Fibroblast of gingiva (primary cell): ENCODE measurements at places on chromosomes 3 and 15.
A peak's percentile ranks its signal among the peaks of the same experiment; 100 is the strongest.

- no peak for DNase-seq
Observed at GRCh38 chr3:38253704-38254103, 11.9 kb upstream of the SLC22A13 start.

DNA sequence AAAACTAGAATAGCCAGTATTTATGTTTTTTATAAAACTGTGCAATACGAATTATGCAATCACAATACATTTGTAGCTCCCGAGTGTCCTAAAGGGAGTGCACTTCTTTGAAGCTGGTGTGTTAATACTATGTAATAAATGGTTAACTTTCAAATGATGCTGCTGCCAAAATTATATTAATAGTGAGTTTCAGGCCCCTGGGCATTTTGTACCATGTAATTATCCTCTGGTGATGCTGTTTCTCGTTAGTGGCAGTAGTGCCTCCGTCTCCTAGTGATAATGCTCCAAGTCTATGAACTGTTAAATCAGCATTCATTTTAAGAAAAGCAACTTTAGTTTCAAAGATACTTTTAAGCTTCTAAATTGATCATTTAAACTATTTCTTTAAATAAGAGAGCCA is 132.7 kb upstream of the BHLHE40 start:
- DNase-seq, result no peak

DNA sequence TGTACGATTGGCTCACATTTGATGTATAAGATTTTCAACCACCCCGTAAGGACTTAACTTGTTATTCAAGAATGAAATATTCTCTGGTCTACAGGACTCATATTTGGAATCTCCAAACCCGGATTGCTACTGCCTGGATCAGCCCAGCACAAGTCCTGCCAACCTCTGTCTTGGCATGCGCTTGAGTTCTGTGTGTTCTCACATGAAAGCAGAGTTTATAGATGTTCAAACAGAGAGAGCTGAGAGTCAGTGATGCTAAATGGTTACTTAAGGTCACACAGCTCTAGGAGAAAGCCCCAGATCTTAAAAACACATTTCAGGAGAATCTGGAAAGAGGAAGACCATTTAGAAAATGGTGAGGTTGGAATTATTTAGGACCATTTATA is 268.0 kb upstream of the TBL1XR1 start:
- DNase-seq, result peak; percentile 53

DNA sequence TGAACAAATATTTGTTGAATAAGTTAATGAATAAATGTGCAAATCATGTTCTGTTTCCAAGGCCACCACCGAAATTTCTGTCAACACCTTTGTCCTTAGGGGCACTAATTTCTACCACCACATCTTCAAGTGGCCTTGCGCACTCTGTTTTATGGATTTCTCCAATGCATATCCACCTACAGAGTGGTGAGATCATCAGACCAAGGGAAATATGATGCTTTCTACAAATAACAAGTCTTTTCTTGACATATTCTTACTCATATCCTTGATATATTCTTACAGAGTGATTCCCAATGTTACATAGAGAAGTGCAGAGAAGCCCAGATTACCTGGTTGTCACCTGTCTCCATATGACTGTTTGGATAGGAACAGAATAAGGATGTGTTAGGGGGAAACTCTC is 36.1 kb upstream of the TMCO5A start:
- DNase-seq, result no peak

GRCh38 chr3:140093742-140094141 is 158.8 kb downstream of the CLSTN2 start:
- DNase-seq, result peak; percentile 74

DNA sequence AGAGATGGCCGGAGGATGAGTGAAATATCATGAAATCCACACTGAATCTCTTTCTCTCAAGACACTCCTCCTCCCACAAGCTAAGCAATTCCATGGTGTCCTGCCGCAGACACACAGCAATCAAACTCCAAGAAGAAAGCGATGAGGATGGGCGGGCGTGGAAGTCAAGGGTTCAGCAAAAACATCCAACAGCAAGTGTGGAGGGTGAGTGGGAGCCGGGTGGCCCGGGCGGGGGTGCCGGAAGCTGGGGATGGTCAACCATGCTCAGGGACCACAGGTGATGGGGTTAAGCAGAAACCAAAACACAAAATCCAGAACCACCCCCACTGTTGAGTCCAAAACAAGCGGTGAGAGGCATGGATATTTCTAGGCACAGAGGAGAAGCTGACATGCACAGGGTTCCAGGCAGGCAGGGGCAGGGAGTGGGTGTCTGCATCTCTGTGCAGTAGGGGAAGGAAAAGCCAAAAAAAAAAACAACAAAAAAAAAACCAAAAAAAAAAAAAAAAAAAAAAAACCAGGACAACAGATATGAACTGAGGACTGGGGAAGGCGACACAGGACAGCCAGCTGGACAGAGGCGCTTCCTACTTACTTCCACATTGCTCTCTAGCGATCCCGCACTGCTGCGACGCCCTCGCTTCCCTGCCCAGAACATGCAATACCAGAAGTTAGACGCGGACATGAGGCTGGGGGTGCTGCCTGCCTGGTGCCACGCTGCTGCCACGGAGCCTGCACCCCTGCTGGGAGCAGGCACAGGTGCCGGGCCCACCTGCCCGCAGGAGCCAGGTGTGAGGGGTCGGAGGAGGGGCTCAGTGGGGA is 61.0 kb upstream of the RPL32 start:
- no peak for DNase-seq

GRCh38 chr3:25589783-25590258 is 74.9 kb downstream of the TOP2B start:
- no peak for DNase-seq

DNA sequence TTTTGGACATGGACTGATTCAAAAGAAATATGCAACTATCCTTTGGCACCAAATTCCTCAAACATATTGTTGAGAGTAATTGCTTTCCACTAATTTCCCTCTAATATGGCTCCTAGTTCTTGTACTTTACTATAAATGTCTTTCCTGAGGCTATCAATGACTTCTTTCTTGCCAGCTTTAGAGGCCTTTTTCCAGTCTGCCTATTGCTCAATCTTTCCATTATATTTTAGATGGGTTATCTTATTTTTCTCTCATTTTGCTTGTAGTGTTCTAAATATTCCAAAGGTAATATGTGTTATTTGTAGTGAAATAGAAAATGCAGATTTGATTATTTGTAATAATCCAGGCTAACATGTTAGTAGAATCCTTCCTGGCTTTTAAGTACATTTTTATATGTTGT is 11.5 kb upstream of the TEX9 start:
- peak; percentile 5 for DNase-seq

DNA sequence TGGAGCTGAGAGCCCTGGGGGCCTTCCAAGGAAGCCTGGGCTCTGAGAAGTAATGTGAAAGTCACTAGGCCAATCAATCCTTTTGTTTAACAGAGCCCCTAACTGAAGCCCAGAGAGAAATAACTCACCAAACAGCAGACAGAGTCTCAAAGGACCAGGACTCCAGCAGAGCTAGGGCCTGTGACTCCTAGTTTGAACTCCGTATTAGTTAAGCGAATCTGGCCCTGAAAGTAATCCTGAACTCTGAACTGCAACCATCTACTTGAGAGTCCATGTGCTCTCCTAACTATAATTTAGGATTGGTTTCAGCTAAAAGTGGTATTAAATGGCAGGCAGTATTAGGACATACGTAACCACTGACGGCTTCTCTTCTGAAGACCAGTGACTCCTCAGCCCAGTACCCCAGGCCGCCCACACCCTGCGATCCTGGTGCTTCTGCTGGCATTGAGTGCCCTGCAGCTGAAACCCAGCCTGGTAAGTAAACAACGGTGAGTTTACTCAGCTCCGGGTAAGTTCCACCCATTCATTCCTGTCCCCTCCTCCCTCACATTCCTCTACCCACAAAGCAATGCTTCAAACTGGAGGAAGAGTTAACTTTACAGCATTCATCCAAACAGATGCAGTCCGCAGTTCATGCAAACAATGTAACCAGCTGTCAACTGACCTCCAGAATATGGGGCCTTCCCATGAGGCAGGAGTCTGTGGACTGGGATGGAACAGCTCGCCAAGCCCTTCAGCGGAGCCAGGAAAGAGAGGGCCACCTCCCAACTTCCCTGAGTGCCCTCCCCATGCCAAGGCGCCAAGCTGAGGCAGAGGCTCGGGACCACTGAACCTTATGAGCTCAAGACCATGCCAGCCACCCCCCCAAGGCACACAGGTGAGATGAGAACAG is 7.3 kb downstream of the MYO5C start:
- no peak for DNase-seq

- no peak for DNase-seq
Observed at GRCh38 chr15:81111018-81111417, 23.1 kb upstream of the CFAP161 start.

- no peak for DNase-seq
Observed at GRCh38 chr3:128929364-128929763, 49.9 kb downstream of the ACAD9 start.

GRCh38 chr15:31361764-31362515 is 35.3 kb downstream of the KLF13 start:
- DNase-seq, result no peak

DNA sequence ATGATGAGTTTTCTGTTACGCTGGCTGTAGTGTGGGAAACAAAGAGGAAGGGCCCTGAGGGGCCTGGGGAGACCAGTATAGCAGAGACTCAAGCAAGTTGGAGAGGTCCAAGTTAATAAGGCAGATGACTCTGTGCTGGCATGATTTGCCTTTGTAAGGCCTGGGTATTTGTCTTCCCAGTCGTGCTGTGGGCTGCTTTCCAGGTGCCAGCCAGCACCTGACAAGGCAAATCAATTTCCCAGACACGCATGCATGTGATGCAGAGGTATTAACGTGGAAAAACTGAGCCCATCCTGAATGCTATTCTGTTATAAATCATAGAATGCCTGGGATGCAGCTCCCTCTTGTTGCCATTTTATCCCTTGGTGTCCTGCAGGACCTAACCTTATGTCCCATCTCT is 175.6 kb downstream of the MFSD1 start:
- DNase-seq, result no peak

- no peak for DNase-seq
Observed at GRCh38 chr3:116048991-116049390, 396.3 kb downstream of the LSAMP start.

DNA sequence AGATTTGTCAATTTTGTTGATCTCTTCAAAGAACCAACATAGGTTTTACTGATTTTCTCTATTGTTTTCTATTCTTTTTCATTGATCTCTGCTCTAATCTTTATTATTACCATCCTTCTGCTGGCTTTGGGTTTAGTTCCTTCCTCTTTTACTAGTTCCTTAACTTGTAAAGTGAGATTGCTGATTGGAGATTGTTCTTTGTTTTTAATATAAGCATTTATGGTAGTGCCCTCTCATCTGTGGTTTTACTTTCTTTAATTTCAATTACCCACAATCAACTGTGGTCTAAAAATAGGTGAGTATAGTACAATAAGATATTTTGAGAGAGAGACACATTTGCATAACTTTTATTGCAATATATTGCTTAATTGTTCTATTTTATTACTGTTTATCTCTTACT is 13.2 kb upstream of the CLRN1 start:
- DNase-seq, result no peak

DNA sequence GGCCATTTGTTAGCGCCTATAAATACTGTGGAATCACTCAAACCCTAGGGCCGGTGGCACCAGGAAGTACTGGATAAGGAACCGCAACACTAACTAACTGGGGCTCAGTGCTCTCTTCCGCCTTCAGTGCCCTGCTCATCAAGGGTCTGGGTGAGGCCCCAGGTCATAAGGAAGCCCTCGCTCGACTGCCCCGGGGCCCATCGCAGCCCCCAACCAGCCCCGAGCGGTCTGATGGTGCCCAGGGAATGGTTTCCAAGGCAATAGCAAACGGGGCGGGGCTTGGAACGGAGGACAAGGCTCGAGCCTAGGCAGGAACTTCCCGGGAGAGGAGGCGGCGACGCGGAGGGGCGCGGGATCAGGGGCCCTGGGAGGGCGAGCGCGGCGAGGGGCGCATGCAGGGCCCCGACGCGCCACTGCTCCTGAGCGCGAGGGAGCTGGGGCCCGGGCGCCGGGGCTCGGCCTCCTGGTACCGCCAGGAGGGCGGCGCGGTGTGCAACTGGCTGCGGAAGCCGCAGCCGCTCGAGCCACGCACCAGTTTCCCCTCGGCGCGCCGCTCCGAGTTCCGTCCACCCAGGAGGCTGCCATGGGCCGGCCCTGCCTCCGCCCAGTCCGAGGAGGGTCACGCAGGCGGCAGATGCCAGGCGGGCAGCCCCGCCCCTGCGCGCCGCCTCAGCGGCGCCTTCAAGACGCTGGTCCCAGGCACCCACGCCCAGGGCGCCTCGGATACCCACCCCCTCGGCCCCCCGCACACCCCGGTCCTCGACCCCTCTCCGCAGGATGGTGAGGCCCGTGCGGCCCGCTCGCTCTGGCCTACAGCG is at the start of gene TTLL3:
Gene TTLL3, plus strand, starts transcription at position 648 of the 818 bp plus-strand sequence. CDS start 400 bp downstream, outside the sequence.
- peak; percentile 72 for DNase-seq

GRCh38 chr15:31080591-31081014 is 20.9 kb downstream of the TRPM1 start:
- DNase-seq, result no peak

- DNase-seq, result peak; percentile 38
Observed at GRCh38 chr3:127822041-127822681, at the start of gene MGLL. Gene MGLL, minus strand, starts transcription at chr3:127822515. Its CDS starts 197 bp downstream, at chr3:127822318.

DNA sequence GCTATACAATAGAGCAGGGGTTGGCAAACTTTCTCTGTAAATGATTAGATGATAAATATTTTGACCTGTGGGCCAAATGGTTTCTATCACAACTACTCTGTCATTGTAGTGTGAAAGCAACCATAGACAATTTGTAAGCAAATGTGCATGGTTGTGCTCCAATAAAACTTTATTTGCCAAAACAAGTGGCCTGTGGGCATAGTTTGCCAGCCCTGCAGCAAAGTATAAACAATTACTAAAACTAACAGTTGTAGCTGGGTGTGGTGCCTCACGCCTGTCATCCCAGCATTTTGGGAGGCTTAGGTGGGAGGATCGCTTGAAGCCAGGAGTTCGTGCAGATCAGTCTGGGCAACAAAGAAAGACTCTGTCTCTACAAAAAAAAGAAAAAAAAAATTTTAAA is 61.6 kb downstream of the NBEAL2 start:
- no peak for DNase-seq

GRCh38 chr3:79018265-79018664 is 749.5 kb downstream of the ROBO1 start:
- no peak for DNase-seq

GRCh38 chr3:101602731-101603130 is 28.8 kb downstream of the PCNP start:
- no peak for DNase-seq

DNA sequence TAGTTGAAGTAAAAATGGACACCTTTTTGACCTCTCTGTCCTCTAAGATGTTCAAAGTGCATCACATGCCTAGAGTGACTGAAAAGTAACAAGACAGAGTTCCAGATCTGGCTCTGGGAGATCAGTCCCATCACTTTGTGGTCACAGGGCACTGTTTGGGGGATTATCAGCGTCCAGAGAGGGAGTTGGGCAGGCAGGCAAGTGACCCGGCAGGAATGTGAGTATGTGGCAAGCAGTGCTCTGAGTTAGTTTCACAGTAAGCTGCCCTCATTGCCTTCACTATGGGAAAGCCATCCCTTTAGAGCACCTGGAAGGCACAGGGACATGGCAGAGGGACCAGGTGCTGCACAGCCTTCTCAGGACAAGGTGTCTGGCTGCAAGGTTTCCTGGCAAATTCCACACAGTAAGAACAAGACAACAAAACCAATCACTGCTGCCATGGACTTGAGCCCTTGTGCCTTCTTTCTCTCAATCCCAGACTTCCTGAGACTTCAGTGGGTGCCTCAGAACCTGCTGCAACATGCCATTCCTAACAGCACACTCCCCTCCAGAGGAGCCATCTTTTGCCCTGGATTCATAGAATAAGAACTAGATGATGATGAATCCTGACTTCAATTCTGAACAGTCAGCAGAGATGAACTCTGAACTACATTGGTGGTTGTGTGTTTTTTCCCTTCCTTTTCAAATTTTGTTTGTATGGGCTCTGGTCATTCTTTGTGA is 55.2 kb downstream of the TIPARP start:
- DNase-seq, result no peak

GRCh38 chr3:33134026-33134625 is 20.3 kb downstream of the CRTAP start:
- DNase-seq, result no peak
